ENCODE measurements at places on chromosomes 6 and 20.
A peak's percentile ranks its signal among the peaks of the same experiment; 100 is the strongest.

GRCh38 chr20:5357946-5358345, 41.2 kb upstream of the PROKR2 start:
- DNase-seq = no peak

DNA sequence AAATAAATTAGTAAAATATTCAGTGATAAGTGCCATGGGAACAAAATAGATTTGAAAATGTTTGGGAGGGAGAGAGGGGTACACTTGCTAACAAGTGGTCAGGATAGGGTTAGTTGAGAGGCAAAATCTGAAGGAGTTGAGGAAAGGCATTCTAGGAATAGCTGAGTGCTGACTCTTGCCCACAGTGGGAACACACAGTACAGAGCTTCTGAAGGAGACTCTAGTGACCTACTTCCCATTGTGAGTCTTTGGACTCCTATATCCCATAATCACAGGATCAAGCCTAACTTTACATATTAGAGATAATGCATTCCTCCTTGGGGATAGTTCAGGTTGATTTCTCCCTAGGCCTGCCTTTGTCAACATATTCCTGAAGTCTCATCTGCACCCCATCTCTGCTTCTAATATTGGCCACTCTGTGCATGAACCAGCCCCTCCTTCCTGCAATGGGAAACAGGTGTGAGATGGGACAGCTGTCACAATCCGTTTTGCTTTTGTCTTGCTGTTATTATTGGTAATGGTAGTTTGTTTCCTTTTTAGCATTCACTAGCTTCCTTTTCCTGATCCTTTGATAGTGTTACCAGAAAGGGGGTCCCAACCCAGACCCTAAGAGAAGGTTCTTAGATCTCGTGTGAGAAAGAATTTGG, 2.6 kb upstream of the TRIM38 start:
- no peak for DNase-seq

DNA sequence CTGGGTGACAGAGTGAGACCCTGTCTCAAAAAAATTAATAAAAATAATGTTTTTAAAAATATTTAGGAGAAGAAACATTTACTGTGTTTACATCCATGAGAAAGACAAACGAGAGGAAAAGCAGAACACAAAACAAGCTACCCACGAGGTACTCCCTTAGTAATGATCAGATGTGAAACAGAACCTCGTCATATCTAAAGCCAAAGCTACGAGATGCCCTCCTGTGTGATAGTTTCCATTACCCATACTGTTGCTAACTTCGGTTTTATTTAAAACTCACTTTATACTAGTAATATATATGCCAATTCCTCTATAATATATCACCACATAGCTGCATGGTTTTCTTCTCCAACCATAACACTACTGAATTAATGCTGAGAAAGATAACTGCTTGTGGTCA, 21.1 kb downstream of the SUMO4 start:
- no peak for DNase-seq

- DNase-seq = no peak
These were observed 8.5 kb downstream of the RBM24 start for GRCh38 chr6:17289630-17290061.

DNA sequence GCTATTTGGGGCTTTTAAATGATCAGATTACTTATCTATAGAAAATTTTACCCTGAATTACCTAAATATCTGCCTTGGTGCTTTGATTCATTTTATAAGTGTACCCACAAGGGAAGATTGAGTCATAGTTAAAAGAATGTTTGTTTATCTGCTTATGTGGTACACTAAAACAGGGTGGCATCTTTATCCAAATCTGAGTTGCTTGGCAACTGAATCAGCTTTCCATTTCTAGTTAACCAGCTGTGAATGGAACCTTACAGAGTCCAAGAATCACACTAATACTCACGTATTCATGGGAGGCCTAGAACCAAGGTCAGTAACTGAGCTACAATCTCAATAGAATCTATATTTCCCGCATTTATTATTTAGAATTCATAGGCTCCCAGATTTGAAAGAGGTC, 44.0 kb upstream of the CAP2 start:
- DNase-seq = no peak

GRCh38 chr6:70130865-70131264, 172.0 kb downstream of the COL9A1 start:
- no peak for DNase-seq

- DNase-seq = no peak
These were observed 102.5 kb upstream of the BEND6 start for GRCh38 chr6:56852260-56853010.

DNA sequence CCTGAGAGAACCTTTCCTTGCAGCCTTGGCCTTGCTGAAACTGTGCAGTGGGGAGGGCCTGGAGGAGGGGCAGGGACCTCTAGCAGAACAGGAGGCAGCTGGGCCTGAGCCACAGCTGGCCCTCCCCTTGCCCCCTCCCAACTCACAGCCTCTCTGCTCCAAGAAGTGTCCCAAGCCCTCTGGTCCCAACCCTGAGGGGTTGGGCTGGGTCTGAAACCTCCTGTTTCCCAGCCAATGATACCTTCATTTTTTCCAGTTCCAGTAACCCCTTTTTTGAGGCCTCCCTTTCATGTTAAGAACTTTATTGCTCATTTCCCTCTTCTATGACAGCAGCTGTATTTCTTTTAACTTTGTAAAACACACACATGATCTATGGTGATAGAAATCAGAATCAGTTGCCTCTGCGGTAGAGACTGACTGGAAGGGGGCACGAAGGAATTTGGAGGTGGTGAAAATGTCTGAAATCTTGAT, 17.9 kb upstream of the ARMC12 start:
- DNase-seq = no peak

DNA sequence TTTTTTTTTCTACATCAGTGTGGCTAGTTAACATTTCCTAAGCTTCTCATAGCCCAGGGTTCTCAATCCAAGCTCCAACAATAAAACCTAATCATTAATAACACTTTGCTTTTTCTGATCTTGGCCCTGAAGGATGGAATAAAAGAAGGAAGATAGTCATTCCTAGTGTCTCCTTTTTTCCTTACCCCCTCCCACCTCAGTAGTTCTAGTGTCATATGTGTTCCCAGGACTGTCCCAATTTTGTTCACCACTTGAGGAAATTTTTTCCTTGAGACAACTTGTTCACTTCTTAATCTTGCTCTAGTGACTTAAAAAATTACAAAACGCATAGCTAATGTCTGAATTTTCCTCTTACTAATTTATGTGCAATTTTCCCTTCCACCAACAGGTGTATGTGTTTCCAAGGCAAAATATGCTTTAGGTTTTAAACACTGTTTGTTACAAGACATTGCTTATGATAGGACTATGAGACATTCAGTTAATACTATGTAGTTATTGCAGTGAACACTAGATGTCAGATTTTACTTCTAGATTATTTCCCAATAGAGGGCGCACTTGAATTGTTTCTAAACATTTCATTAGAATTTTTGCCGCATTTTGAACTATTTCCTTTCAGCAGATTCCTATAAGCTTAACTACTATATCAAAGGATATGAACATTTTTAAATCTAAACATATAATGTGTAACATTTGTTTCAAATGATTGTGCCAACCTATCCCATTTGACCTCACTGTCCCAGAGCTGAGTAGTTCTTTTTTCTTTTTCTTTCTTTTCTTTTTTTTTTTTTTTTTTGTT, 18.5 kb upstream of the C6orf141 start:
- peak; percentile 91 for DNase-seq

DNA sequence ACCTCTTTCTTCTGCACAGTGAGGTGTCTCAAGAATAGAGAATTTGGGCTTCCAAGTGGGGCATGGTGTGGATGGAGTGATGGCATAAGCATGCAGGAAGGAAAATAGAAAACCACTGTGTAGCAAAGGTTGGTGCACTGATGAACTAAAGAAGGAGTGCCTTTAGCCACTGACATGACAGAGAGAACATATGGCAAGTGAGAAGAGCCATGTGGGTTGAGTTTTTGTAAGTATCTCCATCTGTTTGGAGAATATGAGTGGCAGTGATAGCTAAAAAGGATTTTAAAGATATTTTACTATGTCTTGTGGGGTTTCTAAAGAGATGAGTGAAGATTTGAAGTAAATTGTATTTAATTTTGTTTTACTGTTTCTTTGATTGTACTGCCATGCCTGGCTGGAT, 160.5 kb upstream of the GRIK2 start:
- DNase-seq = no peak

DNA sequence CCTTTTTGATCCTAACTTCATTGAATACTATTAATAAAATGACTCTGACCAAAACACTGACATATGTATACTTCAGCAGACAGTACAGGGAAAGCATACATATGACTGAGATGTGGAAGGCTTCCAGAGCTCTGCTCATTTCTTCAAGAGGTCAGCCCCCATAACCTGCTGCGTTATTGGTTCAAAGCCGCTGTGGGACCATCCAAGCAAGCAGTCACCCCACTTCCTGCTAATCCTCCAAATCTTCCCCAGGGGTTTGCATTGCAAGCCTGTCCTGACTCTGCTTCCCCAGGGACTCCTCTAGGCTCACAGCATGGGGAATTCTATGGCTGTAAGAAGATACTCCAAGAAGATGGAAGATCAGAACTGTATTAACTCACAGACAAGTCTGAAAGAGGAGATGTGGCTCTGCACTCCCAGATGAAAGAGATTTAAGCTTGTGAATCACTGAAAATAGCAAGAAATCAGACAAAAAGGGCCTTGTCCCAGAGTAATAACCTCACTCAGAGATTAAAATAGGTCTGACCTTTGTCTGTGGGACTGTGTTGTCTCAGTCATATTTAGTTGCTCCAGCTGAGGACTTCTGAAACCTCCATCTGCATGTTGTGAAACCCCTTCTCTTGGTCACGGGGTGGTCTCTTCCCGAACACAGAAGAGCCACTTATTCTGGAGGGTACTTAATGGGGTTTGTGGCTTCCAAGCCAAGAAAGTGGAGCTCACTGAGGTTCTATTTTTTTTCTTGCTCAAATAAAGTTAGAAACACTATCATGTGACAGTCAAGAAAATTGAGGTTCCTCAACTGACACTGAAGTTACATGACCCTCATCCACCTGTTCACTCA, 101.5 kb upstream of the MARCKS start:
- DNase-seq = no peak
